ENCODE measurements at places on chromosomes 5 and 9.

DNA sequence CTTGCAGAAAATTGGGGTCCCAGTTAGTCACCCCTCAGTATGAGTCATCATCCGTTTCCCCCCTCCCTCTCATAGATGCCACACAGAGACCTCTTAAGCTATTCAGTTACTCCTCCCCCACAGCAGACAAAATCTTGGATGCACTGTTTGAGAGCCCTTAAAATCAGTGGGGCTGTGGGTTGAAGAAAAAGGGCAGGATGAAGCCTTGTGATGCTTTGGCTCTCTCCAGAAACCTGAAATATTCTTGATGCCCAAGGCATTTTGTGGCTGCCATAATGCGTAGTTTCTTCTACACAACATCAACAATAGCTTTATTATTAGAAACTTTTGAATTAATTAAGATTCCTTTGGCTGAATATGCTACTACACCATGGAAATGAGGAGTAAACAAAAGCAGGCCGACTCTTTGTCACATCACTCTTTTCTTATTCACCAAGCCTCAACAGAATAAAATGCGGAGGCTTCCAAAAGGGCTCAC, 133.8 kb downstream of the MRPS30 start:
- no peak for DNase-seq

- no peak for DNase-seq
Measured at GRCh38 chr5:151056379-151057325, 24.2 kb downstream of the TNIP1 start.

DNA sequence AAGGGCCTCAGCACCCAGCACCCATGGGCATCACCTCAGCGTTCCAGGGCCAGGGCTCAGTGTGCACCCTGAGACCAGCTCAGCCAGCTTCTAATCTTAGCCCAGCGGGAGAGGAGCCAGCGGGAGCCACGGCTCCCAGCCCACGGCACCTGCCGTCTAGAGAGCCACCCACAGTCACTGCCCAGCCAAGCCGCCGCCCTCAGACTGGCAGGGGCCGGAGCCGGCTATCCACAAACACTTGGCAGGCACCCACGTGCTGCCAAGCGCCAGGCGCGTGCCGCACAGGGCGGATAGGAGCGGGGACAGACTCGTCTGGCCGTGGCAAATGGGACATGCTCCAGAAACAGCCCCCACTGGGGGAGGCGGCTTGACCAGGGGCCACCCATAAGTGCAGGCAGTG, 18.6 kb downstream of the BRD3 start:
- no peak for DNase-seq

- DNase-seq: no peak
Measured at GRCh38 chr9:105172436-105172835, 72.0 kb upstream of the SLC44A1 start.

DNA sequence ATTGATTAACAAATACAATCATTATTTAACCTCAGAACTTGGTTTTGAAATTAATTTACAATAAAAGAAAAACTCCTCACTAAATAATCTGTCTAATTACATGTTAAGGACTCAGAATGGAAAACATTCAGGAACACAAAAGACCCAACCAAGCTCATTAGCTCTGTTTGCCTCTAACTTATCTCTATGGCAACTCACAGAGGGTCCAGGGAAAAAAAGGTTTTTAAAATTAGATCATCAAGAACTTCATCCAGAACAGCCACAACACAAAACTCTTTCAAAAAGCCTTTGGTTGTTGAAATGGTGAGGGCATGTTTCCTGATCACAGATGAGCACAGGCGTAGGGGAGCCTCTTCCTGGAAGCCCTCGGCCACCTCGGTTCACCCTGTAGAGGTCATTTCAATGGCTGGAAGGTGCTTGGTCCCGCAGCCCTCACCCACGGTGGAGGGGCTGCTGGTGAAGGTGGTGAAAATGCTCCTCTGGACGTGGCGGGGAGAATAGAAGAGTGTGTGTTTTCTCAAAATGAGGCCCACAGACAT, 17.2 kb upstream of the TCF7 start:
- no peak for DNase-seq

DNA sequence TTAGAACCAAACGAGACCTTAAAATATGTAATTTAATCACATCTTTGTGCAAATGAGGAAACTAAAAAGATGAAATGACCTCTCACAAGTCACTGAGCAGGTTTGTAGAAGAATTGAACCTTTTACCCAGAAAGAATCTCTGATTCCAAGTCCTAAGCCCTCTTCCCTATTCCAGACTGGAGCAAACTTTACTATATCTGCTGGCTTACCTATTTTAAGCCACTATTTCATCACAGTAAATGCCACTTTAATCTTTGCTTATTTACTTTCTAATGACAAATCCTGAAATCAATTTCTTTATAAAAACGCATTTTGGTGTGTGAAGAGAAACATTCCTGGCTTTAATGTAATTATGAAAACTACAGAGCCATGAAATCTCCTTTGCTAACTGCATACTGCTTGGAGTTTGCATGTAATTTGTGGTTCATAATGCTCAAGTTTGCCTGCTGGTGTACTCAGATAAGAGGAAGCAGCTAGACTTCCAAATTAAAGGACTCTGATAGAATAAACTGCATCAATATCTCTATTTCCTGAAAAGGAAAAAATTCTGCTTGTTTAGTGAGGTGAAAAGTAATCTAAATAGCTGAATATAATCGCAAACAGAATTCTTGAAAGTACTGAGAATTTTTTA, 121.2 kb downstream of the RAB3C start:
- DNase-seq: no peak

- DNase-seq: no peak
Measured at GRCh38 chr9:128928624-128929023, 7.8 kb downstream of the PHYHD1 start.

DNA sequence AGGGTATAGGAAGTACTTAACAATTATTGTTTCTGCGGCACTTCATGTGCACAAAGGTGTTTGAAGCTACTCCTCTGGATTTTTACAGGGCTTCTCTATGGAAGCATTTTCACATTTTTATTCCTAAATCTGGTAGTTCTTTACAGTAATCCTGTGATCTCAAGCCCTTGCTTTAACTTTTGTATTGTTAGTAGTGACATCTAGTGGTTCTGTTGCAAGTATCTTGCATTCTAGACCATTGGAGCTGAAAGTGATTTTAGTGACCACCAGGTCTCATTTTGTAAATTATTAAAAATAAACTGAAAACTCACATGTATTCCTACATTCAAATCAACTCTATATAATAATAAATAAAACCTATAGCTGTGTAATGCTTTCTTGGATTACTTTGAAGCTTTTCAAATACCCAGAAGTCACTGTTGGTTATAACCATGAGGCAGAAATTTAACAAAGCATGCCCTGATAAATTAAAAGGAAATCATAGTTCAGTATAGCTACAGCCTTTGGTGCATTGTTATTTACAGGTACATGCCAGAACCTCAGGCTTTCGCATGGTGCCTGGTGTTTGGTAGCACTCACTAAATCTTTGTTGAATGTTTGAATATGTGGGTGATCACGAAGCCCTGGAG, 18.9 kb downstream of the RPS23 start:
- no peak for DNase-seq

DNA sequence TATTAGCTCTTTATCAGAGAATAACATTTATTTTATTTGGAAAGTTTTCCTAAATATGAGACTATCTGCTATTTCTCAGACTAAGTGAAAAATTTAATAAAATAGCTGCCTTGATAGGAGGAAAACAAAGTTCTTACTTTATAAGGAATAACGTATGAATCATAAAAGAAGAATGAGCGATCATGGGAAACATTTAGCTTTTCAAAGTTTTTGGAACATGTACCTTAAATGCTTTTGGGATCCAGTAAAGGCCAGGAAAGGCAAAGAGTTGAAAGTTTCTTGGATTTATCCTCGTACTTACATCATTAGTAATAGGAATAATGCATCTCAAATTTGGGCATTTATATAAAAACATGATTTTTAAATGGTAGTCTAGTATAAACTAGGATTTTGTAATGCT, 19.4 kb downstream of the OGN start:
- DNase-seq: no peak

- DNase-seq: no peak
Measured at GRCh38 chr5:99587983-99588382, 659.2 kb upstream of the CHD1 start.

DNA sequence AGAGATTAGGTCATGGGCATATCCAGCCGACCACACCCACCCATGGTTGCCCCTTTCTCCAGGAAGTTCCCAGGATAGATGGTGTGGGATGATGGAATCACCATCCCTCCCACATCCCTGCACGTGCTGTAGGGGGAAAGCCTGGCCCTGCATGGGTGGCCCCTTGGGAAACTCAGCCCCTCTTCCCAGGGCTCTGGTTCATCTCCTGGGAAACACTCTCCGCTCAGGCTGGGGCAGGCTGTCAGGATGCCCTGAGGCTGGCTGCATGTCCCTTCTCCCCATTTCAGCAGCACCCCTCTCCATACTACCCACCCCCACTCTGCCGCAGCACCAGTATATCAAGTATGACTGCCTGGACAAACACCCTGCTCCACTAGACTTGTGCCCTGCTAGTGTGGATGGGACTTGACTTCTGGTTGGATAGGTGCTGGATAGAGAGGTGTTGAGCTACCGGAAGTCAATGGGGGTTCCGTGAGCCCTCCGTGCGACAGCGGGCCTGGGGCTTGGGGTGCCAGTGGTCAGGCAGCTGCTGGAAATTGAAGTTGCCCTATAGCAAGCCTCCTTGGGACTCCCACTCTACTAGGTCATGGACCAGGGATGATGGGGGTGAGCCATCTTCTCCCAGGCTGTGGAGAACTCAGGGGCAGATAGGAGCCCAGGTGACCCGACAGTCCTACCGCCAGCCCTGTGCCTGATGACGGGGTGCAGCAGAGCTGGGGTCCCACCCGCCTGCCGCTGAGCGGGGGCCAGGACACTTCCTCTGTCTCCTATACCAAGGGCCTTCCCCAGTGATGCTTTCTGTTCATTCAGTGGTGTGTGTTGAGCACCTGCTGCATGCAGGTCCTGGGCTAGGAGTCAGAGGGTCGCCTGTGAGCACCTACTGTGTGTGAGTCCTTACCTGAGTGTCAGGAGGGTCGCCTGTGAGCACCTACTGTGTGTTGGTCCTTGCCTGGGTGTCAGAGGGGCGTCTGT, 69.4 kb upstream of the COL5A1 start:
- DNase-seq: no peak

Data from HFF-Myc (cell line).